ENCODE measurements at places on chromosomes 13 and 19.

DNA sequence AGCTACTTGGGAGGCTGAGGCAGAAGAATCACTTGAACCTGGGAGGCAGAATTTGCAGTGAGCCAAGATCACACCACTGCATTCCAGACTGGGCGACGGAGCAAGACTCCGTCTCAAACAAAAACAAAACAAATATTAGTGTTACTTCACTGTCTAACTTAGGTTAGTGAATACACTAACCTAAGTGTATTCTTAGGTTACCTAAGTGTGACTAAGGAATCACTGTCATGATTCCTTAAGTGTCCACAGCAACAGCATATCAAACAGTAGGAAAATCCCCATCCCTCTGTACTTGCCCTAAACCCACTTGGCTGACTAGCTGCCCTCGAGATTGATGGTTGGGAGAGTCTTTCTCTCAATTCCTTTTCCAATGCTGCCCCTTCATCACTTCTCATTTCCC is 11.8 kb upstream of the LRCH1 start:
- DNase-seq: no peak

DNA sequence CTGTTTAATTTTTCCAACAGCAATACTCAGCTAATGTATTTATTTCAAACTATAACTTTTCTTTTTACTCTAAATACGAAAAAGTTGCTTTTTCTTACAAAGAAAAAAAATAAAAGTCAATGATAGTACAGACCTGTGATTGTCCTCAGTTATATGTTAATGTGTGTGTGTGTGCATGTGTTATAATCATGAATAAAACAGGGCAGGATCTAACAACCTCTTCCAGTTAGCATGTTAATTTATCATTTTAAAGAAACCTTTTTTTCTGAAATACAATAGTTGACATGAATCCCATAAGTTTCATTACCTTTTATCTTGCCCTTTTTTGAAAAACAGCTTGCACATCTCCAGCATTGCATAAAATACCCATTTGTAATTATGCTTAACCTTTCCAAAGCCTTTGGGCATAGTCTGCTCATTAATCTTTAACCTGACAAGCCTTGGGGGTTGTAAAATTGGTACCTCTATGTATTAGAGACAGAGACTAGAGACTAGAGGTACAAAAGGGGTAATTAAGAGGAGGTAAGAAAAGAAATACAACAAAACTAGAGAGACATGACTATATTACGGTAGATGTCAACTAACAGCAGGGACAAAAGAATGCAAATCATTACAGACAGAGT is 828.1 kb downstream of the OLFM4 start:
- DNase-seq: no peak

DNA sequence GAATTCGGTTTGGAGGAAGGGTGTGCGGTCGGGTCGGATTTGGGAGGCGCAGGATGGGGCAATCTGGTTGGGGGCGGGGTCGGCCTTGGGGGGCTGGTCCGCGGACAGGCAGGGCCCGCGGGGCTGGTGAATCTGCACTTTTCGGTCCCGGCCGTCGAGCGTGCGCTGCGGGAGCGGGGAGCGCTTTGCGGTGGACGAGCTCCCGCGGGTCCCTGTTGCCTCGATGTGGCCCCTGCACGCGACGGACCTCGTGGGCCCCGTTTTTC is 11.9 kb downstream of the PEAK3 start:
- no peak for DNase-seq

DNA sequence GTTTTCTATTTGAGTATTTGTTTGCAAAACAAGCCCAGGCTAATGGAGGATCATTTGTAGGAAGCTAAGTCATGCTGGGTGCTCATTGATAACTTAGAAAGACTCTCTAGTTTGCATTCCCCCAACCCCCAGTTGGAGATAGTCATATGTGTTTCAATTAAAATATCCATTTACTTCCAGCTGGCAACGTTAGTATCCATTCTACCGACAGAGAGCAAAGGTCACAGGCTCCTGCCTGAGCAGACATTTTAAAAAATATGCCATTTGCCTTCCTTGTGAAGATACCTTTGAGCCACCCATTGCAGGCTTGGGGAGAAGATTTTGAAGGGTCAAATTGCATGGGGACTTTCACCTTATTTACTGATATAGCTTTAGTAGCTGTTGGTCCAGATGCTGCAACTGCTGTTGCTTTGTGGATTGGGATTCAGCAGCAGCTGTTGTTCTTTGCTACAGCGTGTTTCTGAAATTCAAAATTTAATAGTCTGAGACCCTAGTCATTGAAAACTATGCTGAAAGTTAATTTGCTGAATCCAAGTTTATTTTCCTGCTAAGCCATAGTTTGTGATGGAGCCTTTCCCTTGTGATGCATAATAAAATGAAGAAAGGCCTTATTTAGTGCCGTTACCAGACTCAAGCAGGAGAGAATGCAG is 335.1 kb downstream of the GPC6 start:
- no peak for DNase-seq

DNA sequence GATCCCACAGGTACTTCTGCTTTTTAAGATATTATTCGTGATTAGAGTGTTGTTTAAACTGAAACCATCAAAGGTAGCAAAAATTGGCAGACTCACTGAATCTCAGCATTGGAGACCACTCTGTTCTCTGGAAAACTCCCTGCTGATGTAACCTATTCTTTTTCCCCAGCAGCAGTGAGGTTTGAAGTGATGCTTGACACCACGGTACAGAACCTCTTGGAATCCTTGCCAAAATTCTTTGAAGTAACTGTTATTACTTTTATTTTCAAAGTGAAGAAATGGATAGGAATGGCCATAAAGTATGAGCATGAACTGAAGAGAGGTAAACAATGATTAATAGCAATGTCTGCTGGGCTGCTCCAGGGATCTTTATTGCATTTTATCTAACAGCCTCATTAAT is 66.4 kb upstream of the KL start:
- DNase-seq: no peak

GRCh38 chr13:72453161-72453560 is 274.3 kb downstream of the MZT1 start:
- DNase-seq: no peak

DNA sequence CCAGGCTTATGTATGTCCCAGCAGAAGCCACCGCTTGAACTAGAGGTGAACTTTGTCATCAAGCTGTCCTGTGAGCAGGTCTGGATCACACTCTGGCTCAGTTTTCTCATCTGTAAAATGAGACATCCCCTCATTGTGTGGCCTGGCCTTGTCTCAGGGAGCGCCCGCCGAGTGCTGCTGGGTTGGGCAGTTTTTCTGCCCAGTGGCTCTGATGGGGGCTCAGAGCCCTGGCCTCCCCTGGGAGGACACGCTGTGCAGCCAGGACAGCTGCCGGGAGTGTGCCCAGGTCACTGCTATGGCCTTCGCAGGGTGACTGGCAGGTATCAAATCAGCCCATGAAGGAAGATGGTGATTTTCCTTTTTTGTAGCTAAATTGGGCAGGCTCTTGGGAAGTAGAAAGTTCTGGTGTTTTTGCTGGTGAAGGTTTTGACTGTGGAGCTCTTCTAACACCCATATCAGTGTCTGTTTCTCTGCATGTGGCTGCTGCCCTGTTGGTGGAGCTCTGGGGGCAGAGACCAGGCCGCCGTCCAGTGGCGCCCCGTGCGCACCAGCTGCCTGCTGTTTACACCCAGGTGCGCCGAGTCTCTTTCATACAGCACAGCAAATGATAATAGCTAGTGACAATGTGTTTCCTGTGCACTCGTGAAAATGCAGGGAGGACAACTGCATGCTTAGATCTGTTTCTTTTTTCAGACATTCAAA is 40.8 kb downstream of the SLC7A9 start:
- DNase-seq: no peak

GRCh38 chr19:16262618-16263017 is 62.0 kb upstream of the KLF2 start:
- no peak for DNase-seq

- no peak for DNase-seq
Observed at GRCh38 chr13:48580185-48580803, 47.4 kb upstream of the RCBTB2 start.

GRCh38 chr13:95926231-95926630 is 127.0 kb downstream of the UGGT2 start:
- DNase-seq: no peak

GRCh38 chr13:69264362-69265334 is 843.0 kb upstream of the ATXN8OS start:
- no peak for DNase-seq

GRCh38 chr13:75818179-75818967 is 182.2 kb downstream of the LMO7 start:
- no peak for DNase-seq

DNA sequence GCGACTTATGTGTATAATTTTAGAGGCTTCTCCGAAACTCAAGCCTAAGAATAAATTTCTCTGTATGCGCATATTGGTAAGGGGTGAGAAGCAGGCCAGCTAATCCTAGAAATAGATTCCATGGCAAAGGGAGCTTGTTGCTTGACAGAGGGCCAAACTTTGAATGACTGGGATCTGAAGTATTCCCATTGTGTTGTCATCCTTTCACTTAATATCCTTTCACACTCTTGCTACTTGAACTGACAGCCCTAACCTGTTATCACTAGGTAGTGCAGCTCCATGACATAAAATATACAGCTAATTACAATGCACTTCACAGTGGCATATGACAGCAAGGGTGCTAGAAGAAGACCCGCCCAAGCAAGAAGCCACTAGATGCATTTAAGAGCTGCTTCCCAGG is 309.8 kb downstream of the OXGR1 start:
- no peak for DNase-seq

- DNase-seq: no peak
Observed at GRCh38 chr13:79081942-79082341, 324.1 kb downstream of the RBM26 start.

GRCh38 chr13:103282571-103283450 is 216.6 kb upstream of the SLC10A2 start:
- no peak for DNase-seq

DNA sequence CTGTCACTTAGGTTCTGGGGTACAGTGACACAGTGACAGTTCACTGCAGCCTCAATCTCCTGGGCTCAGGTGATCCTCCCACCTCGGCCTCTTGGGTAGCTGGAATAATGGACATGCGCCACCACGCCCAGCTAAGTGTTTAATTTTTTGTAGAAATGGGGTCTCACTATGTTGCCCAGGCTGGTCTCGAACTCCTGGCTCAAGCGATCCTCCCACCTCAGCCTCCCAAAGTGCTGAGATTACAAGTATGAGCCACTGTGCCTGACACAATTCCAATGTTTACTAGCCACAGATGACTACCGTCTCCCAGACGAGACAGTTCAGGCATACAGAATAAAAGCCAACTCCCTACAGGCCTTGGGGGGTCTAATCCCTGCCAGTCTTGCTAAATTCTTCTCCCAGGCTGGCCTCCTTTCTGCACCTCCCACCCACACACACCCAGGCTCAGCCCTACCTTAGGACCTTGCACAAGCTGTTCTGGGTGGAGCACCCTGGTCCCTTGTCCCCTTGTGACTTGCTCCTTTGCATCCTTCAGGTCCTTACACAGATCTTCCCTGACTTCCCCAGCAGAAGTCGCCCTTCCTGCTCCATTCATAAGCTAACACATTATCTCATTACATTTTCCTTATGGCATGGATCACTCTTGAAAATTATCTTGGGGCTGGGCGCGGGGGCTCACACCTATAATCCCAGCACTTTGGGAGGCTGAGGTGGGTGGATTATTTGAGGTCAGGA is 106.4 kb downstream of the INSR start:
- DNase-seq: no peak
